Fibroblast of mammary gland (primary cell): ENCODE measurements at places on chromosomes 7 and 10.

- peak; percentile 68 for DNase-seq
Measured at GRCh38 chr10:31928549-31929260, at the start of gene ARHGAP12. TSS of gene ARHGAP12 (minus strand) at chr10:31928831. CDS start at chr10:31908855, 19,976 bp downstream.

DNA sequence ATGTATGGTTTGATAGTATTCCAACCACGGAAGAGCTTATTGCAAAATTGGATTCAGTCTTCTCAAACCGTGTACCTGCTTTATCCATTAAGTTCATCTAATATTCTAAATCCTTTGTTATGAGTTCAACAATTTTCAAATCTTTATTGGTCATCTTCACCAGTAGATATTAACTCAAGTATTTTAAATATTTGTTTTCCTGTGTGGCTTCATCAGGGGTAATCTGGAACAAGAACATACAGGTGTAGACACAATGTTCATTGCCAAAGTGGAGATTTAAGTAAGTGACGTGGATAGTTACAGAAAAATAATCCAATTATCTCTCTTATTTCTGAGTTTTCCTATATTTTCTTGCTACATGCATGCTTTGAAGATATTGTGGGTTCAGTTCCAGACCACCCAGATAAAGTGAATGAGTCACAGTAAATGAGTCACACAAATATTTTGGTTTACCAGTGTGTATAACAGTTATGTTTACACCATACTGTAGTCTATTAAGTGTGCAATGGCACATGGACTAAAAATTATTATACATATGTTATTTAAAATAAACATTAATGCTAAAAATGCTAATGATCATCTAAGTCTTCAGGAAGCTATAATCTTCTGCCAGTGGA, 429.0 kb upstream of the POT1 start:
- DNase-seq: no peak

DNA sequence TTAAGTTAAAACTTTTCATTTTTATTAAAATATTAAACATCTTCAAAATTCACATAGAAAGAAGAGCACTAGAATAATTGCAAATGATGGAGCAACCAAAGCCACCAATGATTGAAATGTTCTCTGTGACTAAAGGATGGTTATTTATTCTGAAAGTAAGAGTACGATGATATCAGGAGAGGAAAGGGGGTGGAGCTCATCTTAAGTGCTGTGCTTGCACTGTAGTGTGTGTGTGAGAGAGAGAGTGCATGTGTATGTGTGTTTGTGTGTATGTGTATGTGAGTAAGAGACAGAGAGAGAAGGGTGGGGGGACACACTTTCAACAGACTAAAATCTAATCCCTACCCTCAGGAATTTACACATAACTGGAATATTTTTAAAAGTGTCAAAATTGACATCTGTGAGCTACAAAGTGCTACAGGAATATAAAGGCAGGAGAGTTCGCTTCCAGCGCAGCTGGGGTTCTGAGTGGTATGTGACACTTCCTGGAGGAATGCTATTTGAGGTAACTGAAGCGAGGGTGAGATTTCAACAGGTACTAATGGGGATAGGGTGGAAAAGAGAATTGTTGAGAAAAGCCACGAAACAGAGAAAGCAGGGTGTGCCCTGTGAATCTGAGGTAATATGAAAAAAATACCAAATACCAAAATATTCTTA, 57.2 kb upstream of the SMNDC1 start:
- DNase-seq: no peak

DNA sequence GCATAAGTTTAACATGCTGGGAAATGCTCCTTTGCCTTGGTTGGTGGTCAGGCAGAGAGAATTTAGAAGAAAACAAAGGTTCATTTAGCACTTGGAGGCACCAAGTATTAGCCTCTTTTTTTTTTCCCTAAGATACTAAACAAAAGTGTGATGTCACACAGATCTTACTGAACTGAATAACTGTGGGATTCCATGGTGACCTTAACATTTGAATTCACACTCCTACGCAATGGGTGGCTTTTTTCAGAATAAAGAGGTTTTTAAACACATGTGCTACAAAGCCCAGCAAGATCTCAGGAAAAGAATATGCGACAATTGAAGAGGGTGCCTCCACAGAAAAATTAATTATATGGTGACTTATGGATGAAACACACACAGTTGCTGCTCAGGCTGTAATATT, 133.4 kb upstream of the ABCB5 start:
- no peak for DNase-seq

DNA sequence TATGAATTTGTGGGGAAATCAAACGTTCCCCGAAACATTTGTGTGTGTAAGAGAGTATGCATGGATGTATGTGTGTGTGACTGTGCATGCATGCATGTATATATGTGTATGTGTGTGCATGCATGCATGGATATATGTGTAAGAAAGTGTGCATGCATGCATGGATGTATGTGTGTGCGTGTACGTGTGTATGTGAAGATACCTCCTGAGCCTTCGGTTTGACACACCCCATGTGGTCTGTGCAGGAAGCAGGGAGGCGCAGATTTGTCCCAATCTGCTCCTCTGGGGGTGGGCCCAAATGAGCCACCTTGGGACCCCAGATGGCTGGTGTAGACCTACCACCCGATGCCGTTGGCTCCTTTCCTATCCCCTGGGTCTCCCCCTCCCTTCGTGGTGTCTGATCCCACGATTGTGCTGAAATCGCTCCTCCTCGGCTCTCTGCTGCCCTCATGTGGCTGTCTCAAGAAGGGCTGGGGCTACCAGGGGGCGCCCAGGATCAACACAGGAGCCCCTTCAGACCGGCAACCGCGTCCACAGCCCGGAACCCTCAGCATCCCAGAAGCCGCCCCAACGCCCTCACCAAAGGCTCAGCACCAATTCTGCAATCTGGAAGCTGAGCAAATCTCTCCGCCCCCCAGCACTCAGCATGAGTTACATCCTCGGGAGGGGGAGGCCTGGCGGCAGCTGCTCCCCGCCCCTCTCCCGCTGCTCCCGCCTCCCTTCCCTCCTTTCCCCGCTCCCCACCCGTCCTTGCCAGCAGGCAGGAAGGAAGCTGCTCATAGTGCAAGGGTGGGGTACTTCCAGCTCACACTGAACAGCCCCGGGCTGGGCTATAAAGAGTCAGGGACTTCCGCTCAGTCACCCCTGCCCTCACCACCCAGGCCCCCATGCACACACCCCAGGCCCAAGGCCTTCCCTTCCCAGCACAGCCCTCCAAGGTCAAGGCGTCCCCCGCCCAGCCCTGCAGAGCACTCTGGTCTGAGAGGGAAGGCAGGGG, 2.3 kb upstream of the NOS3 start:
- DNase-seq: no peak

- no peak for DNase-seq
Measured at GRCh38 chr7:151247611-151248345, 716 bp downstream of the SMARCD3 start.

- peak; percentile 67 for DNase-seq
Measured at GRCh38 chr7:66682350-66683093, 53.8 kb downstream of the KCTD7 start.

- DNase-seq: no peak
Measured at GRCh38 chr10:8151086-8151485, 96.6 kb downstream of the GATA3 start.

DNA sequence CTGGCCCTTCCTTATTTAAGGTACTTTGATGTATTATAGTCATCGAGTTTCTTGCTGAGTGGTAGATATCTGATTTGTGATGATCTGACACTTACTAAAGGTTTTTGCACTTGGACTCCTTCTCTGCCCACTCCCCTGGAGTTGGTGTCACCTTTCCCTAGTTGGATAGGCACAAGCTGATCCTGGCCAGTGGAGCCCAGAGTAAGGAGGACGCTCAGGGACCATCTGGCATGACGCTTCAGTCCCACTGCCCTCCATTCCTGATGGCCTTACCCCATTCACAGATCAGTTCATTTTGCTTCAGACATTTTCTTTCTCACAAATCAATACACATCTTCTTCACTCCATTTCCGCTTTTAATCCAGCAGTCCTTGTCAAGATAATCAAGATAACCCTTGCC, 20.1 kb downstream of the ASB15 start:
- no peak for DNase-seq

DNA sequence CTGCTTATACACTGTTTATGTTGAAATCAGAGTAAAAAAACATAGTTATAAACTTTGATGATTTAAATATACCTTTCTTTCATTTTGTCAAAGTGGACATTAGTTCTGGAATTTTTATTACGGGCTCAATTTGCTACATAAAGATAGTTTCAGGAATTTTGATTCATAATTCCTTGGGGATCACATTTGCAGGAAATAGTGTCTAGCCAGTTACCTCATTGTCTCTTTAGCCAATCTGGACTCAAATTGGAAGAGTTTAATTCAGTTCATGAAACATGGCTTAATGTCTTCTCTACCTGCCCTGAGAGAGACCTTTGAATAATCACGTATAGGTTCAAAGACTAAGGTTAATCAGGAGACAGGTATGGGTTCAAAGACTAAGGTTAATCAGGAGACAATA, 262.6 kb downstream of the HGF start:
- DNase-seq: peak; percentile 37

DNA sequence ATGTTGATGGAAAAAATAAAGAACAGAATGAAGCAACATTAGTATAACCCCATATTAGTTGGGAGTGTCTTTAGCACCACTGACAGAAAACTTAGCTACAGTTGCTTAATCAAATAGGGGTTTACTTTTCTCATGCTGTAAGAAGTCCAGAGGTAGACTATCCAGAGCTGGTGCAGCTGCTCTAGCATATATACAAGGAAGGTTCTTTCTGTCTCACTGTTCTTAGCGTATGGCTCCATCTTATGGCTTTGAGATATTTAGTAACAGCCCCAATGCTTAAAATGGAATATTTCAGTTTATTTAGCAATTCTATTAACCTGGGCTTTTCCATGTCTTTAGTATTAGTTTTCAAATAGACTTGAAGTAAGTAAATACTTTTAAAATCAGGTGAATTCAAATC, 15.2 kb upstream of the WNT2 start:
- DNase-seq: peak; percentile 28

DNA sequence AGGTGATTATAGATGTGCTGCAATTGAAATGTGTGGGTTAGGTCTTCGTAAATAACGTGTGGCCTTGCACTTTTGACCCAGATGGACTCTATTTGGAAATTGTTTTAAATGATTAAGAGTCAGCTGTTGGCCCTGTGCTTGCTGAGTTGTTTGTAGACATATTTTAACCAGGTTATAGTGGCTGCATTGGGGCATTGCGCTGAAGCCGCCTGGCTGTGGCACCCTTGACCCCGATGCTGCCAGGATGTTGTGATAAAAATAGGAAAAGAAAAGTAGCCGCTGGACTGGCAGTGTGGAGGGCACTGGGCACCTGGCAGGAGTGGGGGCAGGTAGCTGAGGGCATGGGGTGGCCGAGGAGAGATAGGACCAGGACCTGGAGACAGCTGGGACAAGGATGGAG, 13.4 kb downstream of the LRRC27 start:
- no peak for DNase-seq

DNA sequence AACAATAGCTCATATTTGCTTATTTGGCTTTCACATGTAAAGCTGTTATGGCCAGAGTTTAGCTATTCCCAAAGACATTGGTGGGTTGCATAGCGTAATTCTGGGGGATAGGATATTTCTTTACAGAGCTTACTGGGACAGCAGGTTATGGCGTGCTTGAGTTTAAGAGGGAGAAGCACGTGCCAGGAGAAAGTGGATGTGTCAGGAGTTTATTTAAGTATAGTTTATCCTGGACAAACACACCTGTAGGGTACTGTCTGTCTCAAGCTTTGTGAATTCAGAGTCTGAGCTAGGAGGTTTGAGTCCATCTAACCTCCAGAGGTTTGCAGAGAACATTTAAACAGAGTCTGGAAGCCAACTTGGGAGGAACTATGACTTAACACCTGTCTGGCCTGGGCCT, 21.3 kb downstream of the GBF1 start:
- DNase-seq: no peak

- no peak for DNase-seq
Measured at GRCh38 chr7:149880638-149881311, 7.0 kb downstream of the ATP6V0E2 start.

DNA sequence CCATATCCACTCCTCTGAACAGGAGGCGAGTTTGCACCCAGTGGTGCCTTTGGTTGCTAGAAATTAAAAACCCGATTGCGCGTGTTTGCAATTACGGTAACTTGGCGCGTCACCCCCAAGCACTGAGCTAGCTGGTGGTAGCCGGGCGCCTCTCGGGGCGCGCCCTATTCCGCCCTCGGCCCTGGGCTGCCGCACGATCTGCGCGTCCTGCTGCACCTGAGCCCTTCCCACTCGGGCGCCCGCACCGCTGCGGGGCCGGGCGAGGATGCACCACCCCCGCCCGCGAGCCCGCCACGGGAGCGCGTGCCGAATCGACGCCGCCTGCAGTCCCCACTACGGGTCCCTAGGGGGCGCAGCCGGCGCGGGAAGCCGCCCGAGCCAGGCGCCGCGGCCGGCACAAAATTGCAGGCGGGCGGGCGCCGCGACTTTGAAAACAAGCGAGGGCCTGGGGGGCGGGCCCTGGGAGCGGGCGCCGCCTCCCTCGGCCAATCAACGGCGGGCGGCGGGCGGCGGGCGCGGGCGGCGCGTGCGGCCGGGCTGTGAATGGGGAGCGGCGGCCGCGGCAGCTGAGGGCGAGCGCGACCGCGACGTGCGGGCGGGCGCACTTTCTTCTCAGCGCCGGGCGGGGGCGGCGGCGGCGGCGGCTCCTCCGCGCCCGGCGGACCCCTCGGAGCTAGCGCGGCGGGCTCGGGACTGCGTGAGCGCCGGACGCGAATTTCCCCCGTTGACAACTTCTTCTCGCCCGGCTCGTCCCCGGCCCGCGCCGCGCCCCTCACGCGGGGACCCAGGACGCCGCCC, at the start of gene SDK1:
TSS of gene SDK1 (plus strand) at position 602 of the 798 bp plus-strand sequence. CDS start 335 bp downstream, outside the sequence.
- DNase-seq: peak; percentile 79

- peak; percentile 27 for DNase-seq
Measured at GRCh38 chr7:112500619-112501018, 19.8 kb downstream of the LSMEM1 start.

DNA sequence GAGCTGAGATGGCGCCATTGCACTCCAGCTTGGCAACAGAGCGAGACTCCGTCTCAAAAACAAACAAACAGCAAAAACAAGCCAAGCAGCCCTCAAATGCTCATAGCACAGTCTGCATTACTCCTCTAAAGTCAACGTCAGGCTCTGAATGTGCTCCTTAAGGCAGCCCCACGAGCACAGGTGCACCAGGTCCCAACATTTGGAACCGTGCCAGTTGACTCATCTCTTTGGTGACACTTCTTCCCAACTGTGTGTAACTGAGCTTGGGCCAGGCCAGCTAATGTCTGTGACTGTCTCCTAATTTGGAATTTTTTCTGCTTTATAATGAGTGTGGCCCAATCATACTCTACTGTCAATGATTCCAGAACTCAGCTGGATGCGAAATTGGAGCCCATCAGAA, 66.3 kb upstream of the EFCAB10 start:
- peak; percentile 2 for DNase-seq

DNA sequence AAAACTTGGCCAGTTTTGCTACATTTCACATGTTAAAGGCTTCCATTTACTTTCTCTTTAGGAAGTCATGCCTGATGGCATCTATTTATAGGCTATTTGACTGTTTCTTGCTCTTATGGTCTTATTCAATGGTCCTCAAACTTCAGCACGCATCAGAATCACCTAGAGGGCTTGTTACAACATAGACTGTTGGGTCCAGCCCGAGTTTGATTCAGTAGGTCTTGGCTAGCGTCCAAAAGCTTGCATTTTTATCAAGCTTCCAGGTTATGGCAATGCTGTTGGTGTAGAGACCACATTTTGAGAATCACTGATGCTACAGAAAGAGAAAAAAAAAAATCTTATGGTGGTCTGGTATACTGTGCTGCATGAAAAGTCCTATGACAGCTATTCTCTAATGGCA, 51.9 kb downstream of the MTPN start:
- DNase-seq: peak; percentile 25

GRCh38 chr7:90764848-90765570, 168.9 kb downstream of the CDK14 start:
- DNase-seq: peak; percentile 59
